Activated CD4-positive, alpha-beta T cell treated with anti-CD3 and anti-CD28 coated beads for 24 hours (primary cell): ENCODE measurements at places on chromosomes 1 and 21.
A peak's percentile ranks its signal among the peaks of the same experiment; 100 is the strongest.

DNA sequence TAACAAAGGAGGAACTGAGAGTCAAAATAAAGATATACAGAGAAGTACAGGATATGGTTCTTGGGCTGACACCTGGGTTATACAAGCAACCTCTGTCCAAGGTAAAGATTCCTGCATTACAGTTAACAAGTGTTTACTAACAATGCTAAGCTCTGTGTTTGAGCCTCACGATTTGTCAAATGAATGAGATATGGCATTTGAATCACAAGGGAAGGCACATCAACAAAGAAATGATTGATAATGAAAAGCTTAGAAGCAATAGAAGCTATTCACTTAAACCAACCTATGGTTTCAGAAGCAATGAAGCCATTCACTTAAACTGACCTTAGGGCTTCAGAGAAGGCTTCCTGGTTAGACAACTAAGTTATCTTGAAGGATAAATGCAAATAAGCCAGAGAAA is 199.5 kb downstream of the AGBL4 start:
- DNase-seq = no peak

- DNase-seq = no peak
These were observed 134.0 kb upstream of the MAGI3 start for GRCh38 chr1:113256348-113256729.

GRCh38 chr21:44742418-44743153 is 31.2 kb upstream of the TSPEAR start:
- no peak for DNase-seq

DNA sequence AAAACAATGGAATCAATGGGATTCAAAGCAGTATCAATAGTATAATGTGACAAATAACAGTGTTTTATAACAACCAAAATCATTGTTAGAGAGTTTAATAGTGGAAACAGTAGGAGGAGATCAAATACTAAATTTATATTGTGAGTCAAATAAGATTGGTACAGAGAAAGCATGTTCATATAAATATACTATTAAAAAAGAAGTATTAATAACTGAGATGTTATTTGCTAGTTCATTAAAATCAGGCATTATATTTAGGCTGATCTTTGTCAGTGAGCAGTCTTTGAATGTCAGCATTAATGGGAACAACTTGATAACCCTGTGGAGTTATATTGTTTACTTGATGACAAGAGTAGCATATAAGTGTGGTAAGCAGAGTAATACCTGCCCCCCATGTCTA is 30.6 kb downstream of the PRKAA2 start:
- no peak for DNase-seq

GRCh38 chr1:212070720-212071302 is 35.3 kb downstream of the DTL start:
- DNase-seq = no peak

GRCh38 chr1:154808909-154809262 is 61.2 kb downstream of the KCNN3 start:
- DNase-seq = no peak

DNA sequence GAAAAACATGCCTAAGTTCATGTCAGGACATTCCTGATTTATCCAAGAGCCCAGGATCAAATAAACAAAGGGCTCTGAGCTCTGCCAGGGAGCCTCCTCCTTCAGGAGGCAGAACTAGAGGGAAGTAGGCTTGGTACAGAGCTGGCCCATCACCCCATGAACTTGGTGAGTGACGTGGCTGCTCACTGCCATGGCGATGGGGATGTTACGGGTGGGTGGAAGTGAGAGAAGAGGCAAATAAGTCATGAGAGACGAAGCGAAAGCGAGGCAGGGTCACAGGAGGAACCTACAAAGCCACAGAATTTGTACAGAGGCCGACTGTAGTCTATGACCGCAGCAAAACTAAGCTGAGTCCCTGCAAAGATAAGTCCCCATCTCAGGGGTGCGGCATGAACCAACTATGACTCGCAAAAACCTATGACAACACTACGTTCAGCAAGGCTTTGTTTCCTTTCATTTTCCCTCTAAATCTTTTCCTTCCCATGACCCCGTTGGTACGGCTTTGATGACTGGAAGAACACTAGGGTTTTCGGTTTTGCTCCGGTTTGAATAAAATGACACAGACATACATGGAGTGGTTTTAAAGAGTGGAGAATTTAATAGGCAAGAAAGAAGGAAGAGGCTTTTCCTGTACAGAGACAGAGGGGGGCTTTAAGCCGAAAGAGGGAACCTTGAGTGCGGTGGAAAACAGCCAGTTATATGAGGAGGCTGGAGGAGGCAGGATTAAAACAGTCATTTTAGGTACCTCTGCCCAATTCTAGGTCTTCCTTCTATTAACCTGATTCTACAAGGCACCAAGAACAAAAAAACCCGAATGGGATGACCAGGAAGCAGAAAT is 74.1 kb downstream of the CD46 start:
- DNase-seq = peak; percentile 79

- DNase-seq = no peak
These were observed 162.4 kb downstream of the TPR start for GRCh38 chr1:186212568-186213224.

DNA sequence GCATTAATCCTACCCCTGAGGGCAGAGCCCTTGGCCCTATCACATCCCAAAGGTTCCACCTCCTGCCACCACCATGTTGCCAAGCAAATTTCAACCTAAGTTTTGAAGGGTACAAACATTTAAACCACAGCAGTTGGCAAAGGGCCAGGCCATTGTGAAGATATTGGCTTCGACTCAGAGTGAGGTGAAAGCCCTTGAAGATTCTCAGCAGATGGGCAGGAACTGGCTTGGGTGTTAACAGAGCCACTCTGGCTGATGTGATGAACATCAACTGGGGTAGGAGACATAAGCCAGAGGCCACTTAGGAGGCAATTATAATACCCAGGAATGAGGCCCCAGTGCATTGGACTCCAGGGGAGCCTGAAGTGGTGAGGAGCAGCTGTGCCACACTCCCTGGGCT is 207.7 kb upstream of the KAZN start:
- no peak for DNase-seq

- DNase-seq = peak; percentile 34
These were observed 39.1 kb downstream of the CLIC6 start for GRCh38 chr21:34707876-34708325.

- no peak for DNase-seq
These were observed 260.6 kb upstream of the VAMP3 start for GRCh38 chr1:7510389-7510931.
